ELR (cell line): ENCODE measurements at places on chromosomes 4 and X.

DNA sequence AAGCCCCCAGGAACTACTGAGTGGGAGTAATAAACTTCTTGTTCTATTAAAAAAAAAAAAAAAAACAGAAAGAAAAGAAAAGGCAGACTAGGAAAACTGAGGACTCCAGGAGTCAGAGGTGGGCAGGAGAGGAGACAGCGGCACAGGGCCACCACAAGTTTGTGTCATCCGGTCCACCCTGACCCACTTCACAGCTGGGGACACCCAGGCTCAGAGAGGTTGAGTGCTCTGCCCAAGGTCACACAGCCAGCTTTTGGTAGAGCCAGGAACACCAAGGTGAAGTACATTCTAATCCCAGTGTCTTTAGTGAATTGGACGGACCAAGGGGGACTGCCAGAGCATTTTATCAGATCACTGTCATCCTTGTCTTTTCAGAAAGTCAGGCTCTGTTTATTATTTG lies 16.4 kb upstream of the ABLIM2 start:
- DNase-seq: no peak

- DNase-seq: peak; percentile 62
These were observed 4.8 kb upstream of the HGFAC start for GRCh38 chr4:3436798-3437581.

DNA sequence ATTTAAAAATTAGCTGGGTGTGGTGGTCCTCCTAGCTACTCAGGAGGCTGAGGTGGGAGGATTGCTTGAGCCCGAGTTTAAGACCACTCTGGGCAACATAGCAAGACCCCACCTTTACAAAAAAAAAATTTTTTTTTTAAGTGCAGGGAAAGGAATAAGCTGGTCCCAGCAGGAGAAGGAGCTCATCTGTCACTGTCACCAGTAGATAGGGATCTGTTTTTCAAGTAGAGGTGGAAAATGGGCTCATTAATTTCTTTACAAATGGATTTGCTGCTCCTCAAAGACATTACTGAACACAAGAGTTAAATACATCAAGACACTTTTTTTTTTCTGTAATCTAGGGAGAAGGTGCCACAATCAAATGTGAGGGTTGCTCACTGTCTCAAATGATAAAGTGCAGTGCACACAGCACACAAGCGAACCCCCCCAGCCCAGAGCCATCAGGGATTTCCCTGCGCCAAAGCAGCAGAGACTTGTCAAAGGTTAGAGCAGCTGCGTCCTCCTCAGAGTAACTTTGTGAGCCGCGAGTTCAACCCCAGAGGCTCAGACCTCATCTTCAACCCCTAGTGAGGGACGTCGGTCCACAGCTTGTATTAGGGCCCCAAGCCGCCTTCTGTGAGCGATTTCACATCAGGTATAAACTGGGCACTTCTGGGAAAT lies 14.3 kb upstream of the MTNR1A start:
- no peak for DNase-seq

GRCh38 chr4:94127707-94128328 lies 79.8 kb upstream of the SMARCAD1 start:
- peak; percentile 43 for DNase-seq

GRCh38 chrX:8673201-8673600 lies 58.7 kb downstream of the ANOS1 start:
- DNase-seq: no peak

DNA sequence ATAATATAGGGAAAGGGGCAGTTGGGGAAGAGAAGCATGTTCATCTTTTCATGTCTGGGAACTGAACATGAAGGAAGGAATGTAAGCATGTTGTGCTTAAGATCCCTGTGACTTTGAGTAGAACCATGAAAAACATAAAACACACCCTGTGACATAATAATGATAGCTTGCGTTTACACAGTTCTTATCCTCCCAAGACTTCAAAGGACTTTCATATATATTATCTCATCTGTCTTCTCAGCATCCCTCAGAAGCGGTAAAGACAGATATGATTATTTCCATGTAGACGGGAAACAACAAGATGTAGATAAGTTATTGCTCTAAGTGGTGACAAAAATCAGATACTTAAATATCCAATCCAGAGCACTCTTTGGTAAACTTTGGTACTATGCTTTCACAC lies 3.3 kb upstream of the SH3RF1 start:
- DNase-seq: no peak

- DNase-seq: peak; percentile 29
These were observed 193.2 kb downstream of the RASL11B start for GRCh38 chr4:53055274-53055673.

DNA sequence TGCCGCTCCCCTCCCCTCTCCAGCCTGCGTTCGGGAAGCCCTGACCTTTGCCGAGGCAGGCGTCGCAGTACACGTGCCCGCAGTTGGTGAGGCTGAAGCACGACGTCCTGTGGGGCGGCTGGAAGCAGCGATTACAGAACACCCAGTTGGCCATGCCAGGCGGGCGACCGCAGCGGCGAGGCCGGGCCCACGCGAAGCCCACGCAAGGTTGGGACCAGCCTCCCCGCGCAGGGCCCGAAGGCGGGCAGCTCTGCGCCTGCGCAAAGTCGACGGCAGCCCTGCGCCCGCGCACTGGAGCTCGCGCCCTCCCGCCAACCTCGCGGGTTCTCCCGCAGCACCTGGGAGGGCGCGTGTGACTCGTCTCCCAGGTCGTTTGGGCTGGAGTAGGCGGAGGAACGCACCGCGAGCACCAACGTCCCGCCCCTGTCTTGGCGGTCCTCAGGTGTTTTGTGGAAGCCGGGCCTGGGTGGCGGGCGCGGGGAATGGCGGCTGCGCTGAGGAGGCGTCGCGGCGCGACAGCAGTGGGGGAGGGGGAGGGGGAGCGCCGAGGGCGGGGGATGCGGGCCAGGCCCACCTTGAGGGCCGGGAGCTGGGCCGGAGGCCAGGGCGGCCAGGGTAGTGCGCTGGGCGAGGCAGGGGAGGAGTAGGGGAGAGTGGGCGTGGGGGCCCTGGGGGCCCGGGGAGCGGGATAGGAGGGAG lies at the start of gene RNF212:
RNF212 (minus strand) TSS at position 254 of the 699 bp plus-strand sequence; CDS start at position 154, 100 bp downstream.
- DNase-seq: no peak

DNA sequence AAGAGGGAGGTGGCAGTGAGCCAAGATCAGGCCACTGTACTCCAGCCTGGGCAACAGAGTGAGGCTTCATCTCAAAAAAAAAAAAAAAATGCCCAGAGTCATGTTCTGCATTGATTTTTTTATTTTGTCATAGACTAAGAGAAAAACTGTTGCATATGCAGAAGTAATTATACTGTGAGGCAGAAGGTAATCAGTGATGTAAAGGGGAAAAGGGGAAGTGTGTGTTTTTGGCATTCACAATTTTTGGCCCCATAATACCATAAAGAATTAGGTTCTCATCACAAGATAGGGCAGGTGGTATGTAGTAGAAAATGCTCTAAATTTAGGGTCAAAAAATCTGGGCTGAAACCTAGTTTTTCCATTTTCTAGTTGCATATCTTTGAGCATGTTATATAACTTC lies 47.3 kb upstream of the GAB1 start:
- no peak for DNase-seq

GRCh38 chrX:134601240-134601765 lies 57.0 kb downstream of the PLAC1 start:
- peak; percentile 35 for DNase-seq

DNA sequence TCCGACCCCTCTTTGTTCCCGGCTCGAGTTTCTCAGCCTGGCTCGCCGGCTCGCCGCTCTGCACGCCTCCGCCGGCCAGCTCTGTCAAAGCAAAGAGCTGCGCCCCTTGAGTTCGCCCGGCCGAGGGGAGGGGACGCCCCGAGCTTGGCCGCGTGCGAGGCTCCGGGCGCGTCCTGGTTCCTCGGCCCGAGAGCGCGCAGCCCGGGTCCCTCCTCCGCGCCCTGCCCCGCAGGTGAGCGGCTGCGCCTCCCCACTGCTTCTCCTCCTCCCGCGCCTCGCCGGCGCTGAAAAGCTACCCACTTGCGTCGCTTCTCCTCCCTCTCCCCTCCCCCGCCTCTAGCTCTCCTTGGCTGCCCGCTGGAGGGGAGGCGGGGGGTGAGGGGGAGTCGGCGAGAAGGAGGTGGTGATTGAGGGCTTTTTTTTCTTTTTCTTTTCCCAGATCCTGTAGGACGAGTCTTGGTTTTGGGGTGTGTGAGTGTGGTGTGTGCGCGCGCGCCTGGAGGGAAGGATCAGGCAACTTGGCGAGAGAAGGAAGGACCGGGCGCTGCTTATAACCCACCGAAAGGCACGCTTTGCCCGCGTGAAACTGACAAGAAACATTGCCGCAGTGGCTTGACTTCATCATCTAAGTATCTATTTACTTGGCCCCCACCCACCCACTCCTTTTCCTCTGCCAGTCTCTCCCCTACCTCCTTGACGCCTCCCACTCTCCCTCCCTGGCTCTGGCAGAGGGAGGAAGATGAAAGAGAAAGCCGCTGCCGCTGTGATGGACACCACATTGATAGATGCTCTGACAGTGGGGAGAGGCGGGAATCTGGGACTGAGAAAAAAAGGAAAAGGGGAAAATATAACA lies at the start of gene LEF1:
LEF1 (minus strand) TSS at position 262 of the 853 bp plus-strand sequence. CDS start 1,165 bp downstream, outside the sequence.
- peak; percentile 57 for DNase-seq

- peak; percentile 45 for DNase-seq
These were observed 90.6 kb downstream of the MID1IP1 start for GRCh38 chrX:38891641-38892413.

DNA sequence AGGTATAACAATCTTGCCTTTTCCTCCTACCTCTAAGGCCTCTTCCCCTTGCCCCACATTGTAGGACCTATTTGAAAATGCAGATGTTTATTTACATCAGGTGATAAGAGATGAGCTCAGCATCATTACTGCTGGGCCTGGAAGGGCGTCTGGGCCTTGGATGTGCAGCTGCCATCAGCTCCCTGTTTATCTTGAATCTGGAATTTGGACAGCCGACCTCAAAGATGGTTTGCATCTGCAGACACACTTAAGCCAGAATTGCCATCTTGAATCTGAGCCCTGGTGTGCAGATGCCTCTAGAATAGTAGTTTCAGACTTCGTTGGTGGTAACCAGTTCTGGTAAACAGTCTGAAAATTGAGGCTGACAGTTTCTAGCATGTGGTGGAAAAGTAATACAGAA lies 59.0 kb downstream of the FAM193A start:
- DNase-seq: no peak

DNA sequence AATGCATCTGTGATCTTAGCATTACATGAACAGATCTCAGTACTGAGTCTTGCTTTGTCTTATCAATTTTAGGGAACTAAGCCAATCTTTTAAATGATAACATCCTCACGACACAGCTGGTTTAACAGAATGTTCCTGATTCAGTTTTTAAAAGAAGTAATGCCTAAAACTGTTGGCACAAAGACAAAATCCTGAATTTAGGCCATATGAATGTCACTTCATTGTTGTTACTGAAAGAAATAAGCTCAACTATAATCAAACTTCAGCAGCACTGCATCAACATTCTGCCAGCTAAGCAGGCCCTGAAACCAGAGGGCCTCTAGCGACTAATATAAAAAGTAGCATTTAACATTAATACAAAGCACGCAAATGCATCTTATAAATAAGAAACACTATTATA lies 130.6 kb downstream of the FRYL start:
- DNase-seq: no peak

DNA sequence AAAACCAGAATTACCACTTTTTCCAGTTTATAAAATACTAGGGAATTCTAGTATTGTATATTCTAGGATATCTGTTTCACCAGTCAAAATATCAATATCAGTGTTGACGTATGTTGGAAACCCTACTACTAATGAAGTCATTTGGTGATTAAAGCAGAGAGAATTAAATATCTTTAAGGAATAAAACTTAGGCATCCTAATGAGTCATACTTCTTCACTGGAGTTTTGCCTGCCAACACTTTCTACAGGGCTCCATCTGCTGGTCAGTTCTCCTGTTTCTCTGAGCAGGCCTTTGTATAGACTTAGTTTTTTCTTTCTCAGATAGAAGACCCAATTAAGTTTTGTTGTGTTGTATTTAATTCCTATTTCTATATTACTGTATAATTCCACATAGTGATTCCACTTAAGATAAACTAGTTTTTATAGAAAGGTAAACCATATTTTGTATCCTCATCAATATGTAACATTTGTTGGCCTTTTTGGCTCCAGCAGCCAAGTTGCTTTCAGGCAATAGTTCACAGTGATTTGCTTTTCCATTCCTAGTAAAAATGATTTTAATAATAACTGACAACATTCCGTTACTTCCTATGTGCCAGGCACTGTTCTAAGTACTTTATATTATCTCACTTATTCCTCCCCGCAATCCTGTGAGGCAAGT lies 3.5 kb downstream of the AP1AR start:
- DNase-seq: peak; percentile 90

DNA sequence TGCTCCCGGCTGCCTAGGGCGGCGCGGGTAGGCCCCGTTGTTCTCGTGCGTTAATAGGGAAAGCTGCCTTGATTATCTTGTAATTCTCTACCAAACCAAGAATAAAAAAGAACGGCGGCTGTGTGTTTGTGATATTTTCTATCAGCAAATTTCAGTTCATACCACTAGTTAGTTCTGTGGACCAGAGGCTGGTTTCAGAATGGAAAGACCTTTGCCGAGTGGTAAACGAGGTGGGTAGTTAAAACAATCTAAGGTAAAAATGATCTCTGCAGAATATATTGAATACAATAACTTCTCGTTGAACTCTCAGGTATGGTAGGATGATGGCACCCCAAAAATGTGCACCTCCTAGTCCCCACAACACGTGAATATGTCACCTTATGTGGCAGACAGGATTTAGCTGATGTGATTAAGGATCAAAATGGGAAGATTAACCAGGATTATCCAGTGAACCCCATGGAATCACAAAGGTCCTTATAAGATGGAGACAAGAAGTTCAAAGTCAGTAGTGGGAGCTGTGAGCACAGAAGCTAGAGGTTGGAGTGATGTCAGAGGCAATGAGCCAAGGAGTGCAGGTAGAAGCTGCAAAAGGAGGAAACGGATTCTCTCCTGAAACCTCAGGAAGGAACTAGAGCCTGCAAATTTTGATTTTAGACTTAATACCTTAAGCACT lies 574 bp upstream of the CFAP97 start:
- DNase-seq: peak; percentile 43

DNA sequence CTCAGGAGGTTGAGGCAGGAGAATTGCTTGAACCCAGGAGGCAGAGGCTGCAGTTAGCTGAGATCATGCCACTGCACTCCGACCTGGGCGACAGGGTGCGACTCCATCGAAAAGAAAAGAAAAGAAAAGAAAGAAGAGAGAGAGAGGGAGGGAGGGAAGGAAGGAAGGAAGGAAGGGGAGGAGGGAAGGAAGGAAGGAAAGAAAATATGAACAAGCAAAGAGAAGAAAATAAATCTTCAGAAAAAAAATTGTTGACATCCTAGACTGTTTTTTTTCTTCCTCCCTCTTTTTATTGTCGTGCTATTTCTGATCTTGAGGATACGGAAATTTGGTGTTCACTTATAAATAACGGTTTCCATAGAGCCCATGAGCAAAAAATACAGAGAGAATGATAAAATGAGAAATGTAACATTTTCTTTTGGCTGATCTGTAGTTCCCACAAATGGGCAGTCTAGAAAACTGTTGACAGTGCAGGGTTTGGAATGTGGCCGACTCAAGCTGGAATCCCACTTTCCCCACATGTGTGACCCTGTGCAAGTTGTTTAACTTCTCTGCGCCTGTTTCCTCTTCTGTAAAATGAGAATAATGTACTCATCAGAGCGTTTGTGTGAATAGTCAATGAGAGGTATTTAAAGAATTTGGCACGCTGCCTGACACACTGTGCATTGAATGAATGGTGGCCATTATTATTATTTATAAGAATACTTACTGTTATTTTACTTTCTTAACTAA lies 19.4 kb downstream of the SORBS2 start:
- peak; percentile 92 for DNase-seq

GRCh38 chrX:151359931-151360871 lies 36.8 kb upstream of the VMA21 start:
- DNase-seq: peak; percentile 36
